SW480 (cell line): ENCODE measurements at places on chromosomes 1 and 21.

- DNase-seq, result no peak
Measured at GRCh38 chr1:47840393-47841190, 156.6 kb downstream of the TRABD2B start.

- DNase-seq, result no peak
Measured at GRCh38 chr21:32099812-32100416, 178.9 kb downstream of the MIS18A start.

DNA sequence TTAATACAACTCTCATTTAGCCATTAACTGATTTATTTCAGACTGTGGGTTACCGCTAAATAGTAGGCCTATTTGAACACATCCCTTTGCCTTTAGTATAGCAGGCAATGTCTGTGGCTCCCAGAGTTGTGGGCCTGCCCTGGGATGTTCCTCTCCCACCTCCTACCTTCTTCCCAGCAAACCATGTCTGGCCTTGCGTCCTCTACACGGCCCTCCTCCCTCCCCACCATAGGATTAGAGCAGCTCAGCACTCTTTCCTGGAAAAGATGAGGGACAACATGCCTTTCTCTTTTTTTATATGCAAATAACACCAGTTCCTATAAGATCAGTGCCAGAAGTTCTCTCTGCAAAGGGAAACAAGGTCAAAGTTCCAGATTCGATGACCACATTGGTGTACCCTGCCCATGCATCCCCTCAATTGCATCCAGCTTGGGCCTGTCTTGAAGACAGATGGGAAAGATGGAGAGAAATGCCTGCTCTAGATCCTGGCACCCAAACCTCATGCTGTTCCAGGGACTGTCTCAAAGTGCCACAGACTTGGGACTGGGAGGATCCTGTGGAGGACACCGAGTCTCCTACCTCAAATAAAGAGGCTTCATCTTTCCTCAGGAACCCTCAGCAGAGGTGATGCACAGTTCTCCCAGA lies 57.2 kb downstream of the CD46 start:
- no peak for DNase-seq

- no peak for DNase-seq
Measured at GRCh38 chr1:212267017-212267416, 18.2 kb upstream of the PPP2R5A start.

- DNase-seq, result peak; percentile 11
Measured at GRCh38 chr1:63557365-63557987, 34.2 kb downstream of the EFCAB7 start.

DNA sequence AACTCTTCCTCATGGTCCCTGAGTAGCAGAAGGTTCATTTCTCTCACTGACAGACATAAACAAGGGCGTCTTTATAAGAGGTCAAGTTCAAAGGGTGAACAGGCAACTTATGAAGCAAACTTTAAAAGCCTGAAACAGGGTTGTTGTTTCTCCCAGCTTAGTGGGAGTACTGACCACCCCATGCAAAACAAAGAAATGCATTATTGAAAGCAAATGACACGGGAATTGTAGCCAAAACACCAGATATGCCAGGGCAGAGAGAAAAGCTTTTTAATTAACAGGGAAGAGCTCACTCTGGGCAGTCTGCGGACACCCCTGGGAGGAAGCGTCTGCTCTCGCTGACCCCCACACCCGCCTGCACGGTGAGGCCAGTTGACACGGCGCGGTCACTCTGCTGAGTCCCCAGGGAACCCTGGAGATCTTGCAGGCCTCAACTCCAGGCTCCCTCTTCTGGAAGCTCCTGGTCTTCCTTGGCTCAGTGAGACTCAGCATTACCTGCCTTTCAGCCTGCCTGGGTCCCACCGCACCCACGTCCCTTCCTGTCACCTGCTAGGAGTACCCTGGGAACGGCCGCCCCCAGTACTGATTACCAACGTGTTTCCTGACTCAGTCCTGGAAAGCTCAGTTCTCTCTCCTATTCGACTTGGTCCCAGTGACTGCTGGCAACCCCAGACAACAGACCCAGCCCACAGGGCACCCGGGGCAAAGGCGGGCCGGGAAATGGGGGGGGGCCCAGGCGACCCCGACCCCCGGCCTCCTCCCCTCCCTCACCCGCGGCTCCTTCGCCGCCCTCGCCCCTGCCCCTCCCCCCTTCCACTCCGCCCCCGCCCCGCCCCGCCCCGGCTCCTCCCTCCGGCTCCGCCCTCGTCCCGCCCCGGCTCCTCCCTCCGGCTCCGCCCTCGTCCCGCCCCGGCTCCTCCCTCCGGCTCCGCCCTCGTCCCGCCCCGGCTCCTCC lies 972 bp downstream of the CFAP410 start:
- DNase-seq, result peak; percentile 82

- DNase-seq, result peak; percentile 100
Measured at GRCh38 chr21:41678924-41679318, 87.9 kb downstream of the RIPK4 start.

DNA sequence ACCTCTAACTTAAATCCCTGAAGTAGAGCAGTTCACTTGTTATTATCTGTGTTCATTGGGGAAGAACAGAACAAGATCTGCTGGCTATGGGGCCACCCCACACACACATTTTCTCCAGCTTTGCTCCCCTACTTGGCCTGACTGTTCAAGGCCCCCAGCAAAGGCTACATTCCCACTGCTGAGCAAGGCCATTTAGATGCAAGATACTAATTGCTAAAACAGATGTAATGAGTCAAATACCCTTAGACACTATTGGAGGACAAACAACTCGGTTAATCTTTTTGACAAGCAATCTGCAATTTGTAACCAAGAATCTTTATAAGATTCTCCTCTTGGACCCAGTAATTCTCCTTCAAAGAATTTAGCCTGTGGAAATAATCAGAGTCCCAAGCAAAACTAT lies 67.7 kb downstream of the NAV1 start:
- no peak for DNase-seq

GRCh38 chr1:55040083-55040932 lies 960 bp downstream of the PCSK9 start:
- DNase-seq, result peak; percentile 23

DNA sequence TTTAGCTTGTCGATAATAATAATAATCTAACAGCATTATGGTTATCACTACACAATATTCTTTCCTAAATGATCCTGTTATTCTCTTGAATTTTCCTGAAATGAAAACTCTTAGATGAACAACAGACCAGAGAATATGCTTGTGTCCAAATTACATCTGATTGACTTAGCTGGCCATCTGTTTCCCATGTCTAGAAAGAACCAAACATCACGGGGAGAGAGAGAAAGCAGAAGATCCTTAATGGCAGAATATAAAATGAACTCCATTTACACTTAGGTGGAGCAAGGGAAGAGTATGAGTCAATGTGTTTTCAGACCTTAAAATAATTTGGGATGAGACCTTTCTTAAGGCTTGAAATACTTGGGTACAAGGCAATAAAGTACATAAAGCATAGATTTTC lies 162.2 kb downstream of the DSCAM start:
- DNase-seq, result no peak
